ENCODE measurements at places on chromosomes 2 and 18. TPM values are rescaled to one million over a fixed set of nuclear protein-coding genes. Genes with fewer than 3 reads are reported as not detected.
A peak's percentile ranks its signal among the peaks of the same experiment; 100 is the strongest.

- no peak overlapping the region for H3K27ac ChIP-seq
- H3K27me3 ChIP-seq = no peaks in the 10 kb centered on the region
- H3K36me3 ChIP-seq = no peaks in the 10 kb centered on the region
- DNase-seq = no peak
Observed at GRCh38 chr2:222780051-222780450, 80.8 kb upstream of the ACSL3 start.

DNA sequence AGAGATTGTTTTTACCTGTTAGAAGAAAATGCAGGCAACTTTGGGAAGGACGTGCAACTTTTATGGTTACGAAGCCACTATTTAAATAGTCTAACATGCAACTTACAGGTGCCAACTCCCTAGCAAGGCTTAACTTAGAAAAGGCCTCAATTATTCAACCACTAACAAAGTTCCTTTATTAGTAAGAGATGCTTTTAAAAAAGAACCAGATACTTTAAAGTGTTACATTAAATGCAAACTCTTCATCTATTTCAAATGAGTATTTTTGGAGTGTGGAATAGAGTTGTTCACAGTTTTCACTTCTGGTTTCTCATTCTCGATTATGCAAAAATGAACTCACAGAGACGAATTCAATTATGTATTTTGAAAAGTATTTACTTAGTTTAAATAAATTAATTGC is 51.7 kb downstream of the PELI1 start:
- no peak for DNase-seq
- no peaks in the 10 kb centered on the region for H3K27me3 ChIP-seq
- H3K4me1 ChIP-seq = no peaks in the 10 kb centered on the region
- H3K4me3 ChIP-seq = no peak overlapping the region
- peaks cover 19% of the 10 kb centered on the region for H3K36me3 ChIP-seq
- no peak overlapping the region for H3K27ac ChIP-seq

- peaks cover 12% of the 10 kb centered on the region for H3K4me1 ChIP-seq
- no peaks in the 10 kb centered on the region for H3K36me3 ChIP-seq
- no peak for DNase-seq
- H3K27me3 ChIP-seq = no peaks in the 10 kb centered on the region
- H3K4me3 ChIP-seq = no peak overlapping the region
Observed at GRCh38 chr2:6993936-6994335, 76.7 kb downstream of the RNF144A start.

GRCh38 chr2:239670463-239671120 is 269.8 kb upstream of the HDAC4 start:
- no peak for DNase-seq
- no peaks in the 10 kb centered on the region for H3K36me3 ChIP-seq
- H3K27ac ChIP-seq = peak overlapping the region; percentile 57
- no peaks in the 10 kb centered on the region for H3K4me1 ChIP-seq

GRCh38 chr18:31103423-31103822 is 1.2 kb upstream of the DSC2 start:
- no peak overlapping the region for H3K27ac ChIP-seq
- H3K27me3 ChIP-seq = no peaks in the 10 kb centered on the region
- no peak for DNase-seq
- no peaks in the 10 kb centered on the region for H3K36me3 ChIP-seq
- no peak overlapping the region for H3K4me3 ChIP-seq

DNA sequence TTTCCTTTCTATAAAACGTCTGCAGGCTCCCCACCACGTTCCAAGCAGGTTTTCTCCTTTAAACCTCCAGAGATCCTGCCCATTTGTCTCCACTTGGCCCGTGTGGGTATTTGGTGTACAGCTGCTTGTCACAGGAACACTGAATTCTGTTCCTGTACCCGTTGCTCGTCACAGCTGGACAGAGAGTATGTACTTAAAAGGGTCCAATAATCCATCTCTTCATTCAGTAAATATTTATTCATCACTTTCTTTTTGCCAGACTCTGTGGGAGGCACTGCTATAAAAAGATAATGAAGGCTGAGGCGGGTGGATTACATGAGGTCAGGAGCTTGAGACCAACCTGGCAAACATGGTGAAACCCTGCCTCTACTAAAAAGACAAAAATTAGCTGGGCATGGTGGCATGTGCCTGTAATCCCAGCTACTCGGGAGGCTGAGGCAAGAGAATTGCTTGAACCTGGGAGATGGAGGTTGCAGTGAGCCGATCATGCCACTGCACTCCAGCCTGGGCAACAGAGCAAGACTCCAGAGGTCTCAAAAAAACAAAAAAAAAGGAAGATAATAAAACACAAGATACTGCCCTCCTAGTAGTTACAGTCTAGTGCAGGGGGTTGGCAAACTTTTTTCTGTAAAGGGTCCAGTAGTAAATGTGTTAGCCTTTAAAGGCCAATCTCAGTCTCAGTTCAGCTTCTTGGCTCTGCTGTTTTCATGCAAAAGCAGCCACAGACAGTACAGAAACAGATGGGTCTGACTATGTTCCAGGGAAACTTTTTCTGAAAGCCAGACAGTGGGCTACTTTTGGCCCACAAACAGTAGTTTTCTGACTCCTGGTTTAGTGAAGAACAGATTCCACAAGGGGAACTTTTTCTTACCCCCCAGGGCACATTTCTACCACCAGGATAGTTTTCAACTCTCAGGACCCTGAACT is 309.9 kb upstream of the RAB12 start:
- peaks cover 9% of the 10 kb centered on the region for H3K4me1 ChIP-seq
- no peaks in the 10 kb centered on the region for H3K27me3 ChIP-seq
- DNase-seq = no peak

Gene MPP4
- total RNA-seq = not detected

DNA sequence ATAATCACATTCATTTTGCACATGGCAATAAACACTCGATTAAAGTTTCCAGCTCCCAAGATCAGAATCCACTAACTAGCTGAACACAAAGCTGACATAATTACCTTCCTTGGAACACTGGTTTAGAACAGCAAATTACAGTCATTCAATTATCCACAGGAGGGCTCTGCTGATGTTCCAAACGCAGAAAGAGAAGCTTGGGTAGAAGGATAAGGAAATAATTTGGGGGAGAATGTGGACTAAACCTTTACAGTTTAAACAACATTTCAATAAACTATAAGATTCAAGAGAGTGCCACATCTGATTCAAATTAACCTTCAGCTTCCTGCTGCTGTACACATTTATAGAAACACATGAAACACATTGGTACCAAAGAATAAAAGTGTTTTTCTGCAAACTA is 67.8 kb upstream of the ARL4C start:
- no peaks in the 10 kb centered on the region for H3K36me3 ChIP-seq
- no peak overlapping the region for H3K4me3 ChIP-seq
- H3K4me1 ChIP-seq = no peaks in the 10 kb centered on the region
- H3K27me3 ChIP-seq = no peaks in the 10 kb centered on the region
- no peak for DNase-seq

- DNase-seq = no peak
- H3K27ac ChIP-seq = no peak overlapping the region
- H3K4me3 ChIP-seq = no peak overlapping the region
- H3K27me3 ChIP-seq = no peaks in the 10 kb centered on the region
- H3K36me3 ChIP-seq = no peaks in the 10 kb centered on the region
- H3K4me1 ChIP-seq = no peaks in the 10 kb centered on the region
Observed at GRCh38 chr2:110820128-110820527, 87.8 kb downstream of the ACOXL start.

- peaks cover 27% of the 10 kb centered on the region for H3K27me3 ChIP-seq
- no peak for DNase-seq
- no peak overlapping the region for H3K4me3 ChIP-seq
- no peak overlapping the region for H3K27ac ChIP-seq
Observed at GRCh38 chr2:215439404-215439803, 3.5 kb upstream of the FN1 start.

Gene RIT2
- total RNA-seq = not detected

DNA sequence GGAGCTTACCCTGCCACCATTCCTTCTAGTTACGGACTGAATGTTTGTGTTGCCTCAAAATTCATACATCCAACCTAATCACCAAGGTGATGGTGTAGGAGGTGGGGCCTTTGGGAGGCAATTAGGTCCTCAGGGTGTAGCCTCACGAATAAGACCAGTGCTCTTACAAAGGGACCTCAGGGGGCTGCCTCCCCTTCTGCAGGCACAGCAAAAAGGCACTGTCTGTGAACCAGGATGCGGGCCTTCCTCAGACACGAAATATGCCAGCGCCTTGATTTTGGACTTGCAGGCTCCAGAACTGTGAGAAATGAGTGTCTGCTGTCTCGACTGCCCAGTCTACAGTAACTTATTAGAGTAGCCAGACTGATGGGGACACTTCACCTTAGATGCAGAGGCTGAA is 150.4 kb upstream of the HDAC4 start:
- peaks cover 46% of the 10 kb centered on the region for H3K27me3 ChIP-seq
- no peaks in the 10 kb centered on the region for H3K36me3 ChIP-seq
- no peak overlapping the region for H3K27ac ChIP-seq
- no peak for DNase-seq
- no peaks in the 10 kb centered on the region for H3K4me1 ChIP-seq

Gene IRS1
- total RNA-seq = 23.7 TPM

- H3K36me3 ChIP-seq = no peaks in the 10 kb centered on the region
- peaks cover 28% of the 10 kb centered on the region for H3K4me1 ChIP-seq
- H3K27me3 ChIP-seq = no peaks in the 10 kb centered on the region
- DNase-seq = no peak
- H3K4me3 ChIP-seq = no peak overlapping the region
Observed at GRCh38 chr18:3706279-3707097, 256.5 kb downstream of the TGIF1 start.

Gene BMP10
- not detected for total RNA-seq

DNA sequence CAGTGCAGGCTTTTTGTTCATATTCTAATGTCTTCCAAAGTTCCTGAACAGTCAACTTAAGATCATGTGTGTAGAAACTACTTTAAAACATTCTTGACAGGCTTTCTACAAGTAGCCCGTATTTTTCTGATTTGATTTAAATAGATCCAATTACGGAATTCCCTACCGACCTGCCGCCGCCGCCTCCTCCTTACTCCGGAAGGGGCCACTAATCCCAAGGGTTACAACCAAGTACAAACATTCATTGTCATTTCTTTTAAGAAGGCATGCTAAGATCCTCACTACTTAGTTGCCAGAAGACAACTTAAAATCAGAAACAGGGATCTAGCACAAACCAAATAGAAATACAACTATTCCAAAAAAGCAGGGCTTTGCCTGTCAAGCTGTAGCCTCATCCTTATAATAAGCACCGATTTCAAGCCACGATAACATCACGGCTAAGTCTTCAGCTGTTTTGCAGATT is 784 bp downstream of the WDR33 start:
- H3K27me3 ChIP-seq = no peaks in the 10 kb centered on the region
- H3K36me3 ChIP-seq = no peaks in the 10 kb centered on the region
- H3K27ac ChIP-seq = peak overlapping the region; percentile 97
- peak overlapping the region; percentile 61 for H3K4me3 ChIP-seq
- peak; percentile 66 for DNase-seq
- H3K4me1 ChIP-seq = peaks cover 55% of the 10 kb centered on the region

DNA sequence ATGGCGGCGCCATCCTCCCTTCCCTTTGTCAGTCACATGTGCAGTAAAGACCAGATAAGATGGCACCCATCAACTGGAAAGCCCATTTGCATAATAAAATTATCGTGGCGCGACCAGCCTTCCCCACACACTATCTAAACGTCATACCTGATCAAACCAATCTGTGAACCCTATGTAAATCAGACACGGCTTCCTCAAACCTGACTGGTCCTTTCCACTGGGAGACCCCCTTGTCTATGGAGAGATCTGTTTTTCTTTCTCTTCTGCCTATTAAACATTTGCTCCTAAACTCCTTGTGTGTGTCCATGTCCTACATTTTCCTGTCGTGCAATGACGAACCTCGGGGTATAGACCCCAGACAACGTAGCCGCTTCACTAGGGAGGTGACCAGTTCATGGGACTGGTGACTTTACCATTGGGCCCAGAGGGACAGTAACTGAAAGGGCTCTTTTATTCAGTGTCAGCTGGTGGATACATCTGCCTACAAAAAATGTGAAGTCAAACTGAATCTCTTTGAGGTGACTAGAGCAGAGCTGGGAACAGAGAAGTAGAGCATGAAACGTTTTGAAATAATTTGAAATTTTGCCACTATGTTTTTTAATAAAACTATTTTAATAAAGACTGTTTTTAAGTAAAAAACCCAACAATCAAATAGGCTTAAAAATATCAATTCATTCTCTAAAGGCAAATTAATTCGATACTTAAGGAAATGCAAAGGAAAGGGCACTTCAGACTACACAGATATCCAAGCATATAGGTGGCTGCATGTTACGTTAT is 87.5 kb downstream of the SOCS6 start:
- peak; percentile 9 for DNase-seq
- H3K4me1 ChIP-seq = peaks cover 8% of the 10 kb centered on the region

DNA sequence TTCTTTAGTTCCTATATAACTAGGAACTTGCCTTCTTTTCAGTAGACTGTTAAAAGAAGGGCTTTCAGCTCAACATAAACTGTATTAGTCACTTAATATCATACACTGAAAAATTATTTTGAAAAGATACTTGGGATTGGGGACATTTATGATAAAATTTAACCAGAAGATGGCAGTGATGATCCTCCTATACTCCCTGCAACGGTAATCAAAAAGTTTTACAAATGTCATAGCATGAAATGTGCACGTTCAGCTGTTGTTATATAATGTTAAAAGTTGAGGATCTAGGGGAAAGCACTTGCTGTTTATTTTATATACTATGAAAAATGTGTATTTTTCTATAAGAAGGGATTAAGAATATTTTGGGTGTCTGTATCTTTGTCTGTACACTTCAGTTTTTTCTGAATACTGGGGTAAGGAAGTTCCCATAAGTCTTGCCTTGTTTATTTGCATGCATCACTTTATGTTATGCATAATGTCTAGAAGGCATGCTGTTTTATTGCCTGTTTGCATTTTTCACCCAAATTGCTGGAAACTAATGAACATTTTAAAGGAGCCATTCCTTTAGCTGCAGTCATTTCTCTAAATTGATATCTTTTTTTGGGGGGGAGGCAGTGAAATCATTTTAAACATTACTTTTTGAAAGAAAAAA is 19.0 kb downstream of the DYNC1I2 start:
- H3K27me3 ChIP-seq = no peaks in the 10 kb centered on the region
- H3K4me1 ChIP-seq = peaks cover 41% of the 10 kb centered on the region
- no peak overlapping the region for H3K27ac ChIP-seq
- H3K4me3 ChIP-seq = no peak overlapping the region

DNA sequence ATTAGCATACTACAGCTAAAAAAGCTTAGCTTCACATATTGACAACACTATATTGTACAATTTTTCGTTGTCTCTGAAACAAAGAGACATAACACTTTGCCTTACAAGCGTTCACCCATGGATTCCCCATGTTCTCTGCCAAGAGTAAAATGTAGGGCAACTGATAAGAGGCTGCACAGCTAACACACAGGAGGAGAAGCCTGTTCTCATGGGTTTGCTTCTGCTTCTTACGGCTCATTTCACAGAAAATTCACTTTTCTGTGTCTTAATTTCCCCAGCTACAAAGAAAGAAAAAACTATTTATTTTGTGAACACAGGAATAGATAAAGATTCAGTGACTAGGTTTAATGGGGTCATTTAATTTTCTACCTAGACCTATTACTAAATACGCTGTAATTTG is 182.8 kb upstream of the DLGAP1 start:
- H3K4me1 ChIP-seq = no peaks in the 10 kb centered on the region
- no peak overlapping the region for H3K4me3 ChIP-seq
- no peak for DNase-seq

- H3K27ac ChIP-seq = no peak overlapping the region
- no peaks in the 10 kb centered on the region for H3K4me1 ChIP-seq
- no peak for DNase-seq
- H3K4me3 ChIP-seq = no peak overlapping the region
- no peaks in the 10 kb centered on the region for H3K36me3 ChIP-seq
- no peaks in the 10 kb centered on the region for H3K27me3 ChIP-seq
Observed at GRCh38 chr2:124308319-124309062, 283.4 kb downstream of the CNTNAP5 start.
